T follicular helper cell (primary cell): ENCODE measurements at places on chromosomes 1 and 21.

- DNase-seq = no peak
Observed at GRCh38 chr1:85652327-85652726, 55.9 kb downstream of the ZNHIT6 start.

DNA sequence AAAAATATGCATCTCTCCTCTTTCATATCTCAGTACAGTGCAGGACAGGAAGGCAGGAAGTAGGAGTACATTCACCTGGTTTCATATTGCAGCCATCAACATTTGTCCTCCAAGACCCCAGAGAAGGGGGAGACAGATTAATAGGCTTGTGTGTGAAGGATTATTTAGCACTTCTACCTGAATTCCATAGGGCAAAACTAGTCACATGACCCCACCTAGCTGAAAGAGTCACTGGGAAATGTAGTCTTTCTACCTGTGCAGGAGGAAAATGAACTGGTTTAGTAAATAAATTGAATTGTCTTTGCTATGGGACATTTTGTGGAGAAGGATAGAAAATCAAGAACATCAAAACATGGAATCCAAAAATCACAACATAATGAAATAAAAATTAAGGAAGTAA lies 13.9 kb upstream of the TRIM33 start:
- DNase-seq = no peak

DNA sequence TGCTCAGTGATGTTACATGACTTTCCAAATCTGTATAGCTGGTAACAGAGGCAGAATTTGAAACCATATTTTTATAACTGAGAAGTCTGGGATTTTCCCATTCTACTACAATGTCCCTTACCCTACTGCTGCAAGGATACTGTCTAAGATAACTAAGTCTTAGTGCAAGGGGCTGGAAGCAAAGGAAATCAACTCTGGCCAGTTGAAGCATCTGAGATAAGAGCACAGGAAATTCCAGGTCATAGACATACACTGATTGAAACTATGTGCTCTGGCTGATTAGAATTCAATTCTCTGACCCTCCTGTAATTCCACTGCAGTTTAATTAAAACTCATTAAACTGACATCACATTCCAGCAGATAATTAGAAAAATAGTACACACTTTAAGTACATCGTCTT lies 267.7 kb upstream of the C1orf87 start:
- no peak for DNase-seq

DNA sequence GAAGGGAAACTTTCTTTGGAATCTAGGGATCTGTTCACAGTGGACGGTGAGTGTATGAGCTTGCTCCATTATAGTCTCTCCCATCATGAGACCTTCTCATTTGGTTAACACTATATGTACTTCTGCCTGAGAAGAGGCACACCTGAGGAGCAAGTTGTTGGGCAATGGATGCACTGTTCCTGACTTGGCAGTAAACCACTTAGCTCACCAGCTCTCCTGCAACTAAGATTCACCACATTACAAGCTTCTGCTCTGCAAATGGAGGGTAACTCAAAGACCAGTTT lies 10.2 kb downstream of the MACF1 start:
- DNase-seq = no peak

DNA sequence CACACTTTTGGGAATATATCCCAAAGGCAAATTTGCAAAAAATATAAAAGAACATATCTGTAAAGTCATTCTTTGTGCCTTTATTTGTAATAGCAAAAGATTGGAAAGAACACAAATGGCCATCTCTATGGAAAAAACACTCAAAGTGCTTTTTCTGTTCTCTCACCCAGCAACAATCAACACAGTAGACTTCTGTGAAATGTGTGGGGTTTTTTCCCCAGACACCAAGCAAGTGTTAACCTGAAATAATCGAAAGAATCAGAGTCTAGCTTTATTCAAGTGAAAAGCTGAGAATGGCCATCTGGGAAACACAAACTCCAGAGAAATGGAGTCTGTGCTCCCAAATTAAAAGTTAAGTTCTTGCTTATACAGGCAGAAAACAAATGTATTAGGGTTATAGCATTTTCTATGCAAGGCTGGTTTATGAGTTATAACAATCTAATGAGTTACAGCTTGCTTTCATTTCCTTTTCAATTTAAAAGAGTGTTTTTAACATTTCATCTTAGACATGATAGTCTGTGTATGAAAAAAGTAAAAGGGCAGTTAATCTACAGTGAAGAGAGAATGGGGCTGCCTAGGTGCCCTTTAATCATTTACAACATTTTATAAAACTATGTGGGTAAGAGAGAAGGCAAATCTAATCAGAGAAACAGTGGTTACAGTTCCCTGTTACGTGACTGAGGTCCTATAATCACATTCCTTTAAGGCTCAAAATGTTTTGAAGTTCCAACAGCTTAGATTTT lies 46.6 kb downstream of the SLC30A7 start:
- DNase-seq = no peak

GRCh38 chr1:58551186-58552140 lies 4.9 kb upstream of the OMA1 start:
- no peak for DNase-seq

DNA sequence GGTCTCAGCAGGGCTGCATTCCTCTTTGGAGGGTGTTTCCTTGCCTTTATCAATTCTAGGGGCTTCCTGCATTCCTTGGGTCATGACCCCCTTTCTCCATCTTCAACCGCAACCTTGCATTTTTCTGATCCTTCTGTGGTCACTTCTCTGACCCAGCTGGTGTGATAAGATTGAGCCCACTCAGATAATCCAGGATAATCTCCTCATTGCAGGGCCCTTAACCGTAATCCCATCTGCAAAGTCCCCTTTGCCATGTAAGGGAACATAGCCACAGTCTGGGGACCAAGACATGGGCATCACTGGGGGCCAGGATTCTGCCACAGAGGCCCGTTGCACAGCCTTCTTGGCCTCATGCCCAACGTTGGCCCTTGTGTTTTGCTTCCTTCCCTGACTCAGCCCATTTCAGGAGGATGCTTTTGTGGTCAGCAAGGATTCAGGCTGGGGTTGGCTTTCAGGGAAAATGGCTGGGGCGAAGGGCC lies 35.0 kb upstream of the IL19 start:
- DNase-seq = no peak

DNA sequence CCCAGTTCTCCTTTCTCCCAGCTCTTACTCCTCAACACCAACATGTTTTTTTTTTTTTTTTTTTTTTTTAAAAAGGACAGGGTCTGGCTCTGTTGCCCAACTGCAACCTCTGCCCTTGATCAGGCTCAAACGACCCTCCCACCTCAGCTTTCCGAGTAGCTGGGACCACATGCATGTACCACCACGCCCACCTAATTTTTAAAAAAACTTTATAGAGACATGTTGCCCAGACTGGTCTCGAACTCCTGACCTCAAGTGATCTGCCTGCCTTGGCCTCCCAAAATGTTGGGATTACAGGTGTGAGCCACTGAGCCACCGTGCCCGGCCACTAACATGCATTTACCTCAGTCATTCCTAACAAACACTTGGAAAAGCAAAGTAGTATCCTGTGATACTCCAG lies 31.1 kb upstream of the FOXE3 start:
- no peak for DNase-seq

DNA sequence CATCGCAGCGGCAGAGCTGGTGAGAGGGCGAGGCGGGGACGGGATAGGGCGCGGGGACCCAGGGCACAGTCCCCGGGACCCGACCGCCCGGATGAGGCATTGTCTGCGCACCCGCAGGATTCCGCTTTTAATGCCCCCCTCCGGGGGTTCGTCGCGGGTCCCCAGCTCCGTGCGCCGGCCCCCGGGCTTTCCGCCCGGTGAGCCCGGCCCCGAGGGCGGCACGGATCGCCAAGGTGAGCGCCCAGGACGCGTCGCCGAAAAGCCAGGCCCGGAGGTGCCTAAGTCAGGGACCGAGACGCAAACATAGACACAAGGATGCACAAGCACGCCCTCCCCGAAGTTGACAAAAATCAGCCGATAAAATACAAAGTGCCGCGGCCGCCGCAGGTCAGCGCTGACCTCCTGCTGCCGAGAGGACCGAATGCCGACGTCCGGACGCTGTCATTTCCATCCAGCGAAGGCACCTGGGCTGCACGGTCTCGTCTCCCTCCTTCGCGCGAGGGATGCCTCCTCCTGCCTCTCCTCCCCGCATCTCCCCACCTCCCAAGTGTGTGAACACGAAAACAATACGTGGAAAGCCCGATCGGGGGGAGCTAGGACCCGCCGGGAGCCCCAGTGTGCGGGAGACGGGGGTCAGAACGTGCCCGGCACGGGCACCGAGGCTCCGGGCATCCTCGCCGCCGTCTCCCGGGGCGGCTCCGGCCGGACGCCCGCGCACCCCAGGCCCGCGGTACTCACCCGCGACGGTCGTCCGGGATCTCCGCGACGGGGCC lies 101.1 kb upstream of the SOD1 start:
- DNase-seq = peak; percentile 20

DNA sequence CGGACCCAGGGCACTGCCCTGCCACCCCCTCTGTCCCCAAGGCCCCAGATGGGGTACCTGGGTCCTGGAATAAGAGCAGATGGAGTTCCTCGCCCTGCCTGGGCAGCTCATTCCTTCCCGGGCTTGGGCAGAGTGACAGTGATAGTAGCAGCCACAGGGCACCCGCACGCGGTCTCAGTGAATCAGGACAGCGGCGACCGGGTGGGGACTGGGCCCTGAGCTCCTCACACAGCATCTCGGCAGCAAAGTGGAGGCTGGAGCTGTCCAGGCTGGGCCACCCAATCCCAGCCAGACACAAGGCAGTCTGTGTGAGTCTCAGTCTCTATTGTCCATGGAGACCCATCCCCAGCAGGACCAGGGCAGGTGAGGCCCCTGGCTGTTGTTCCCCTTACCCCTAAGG lies 37.4 kb upstream of the CCDC27 start:
- no peak for DNase-seq

DNA sequence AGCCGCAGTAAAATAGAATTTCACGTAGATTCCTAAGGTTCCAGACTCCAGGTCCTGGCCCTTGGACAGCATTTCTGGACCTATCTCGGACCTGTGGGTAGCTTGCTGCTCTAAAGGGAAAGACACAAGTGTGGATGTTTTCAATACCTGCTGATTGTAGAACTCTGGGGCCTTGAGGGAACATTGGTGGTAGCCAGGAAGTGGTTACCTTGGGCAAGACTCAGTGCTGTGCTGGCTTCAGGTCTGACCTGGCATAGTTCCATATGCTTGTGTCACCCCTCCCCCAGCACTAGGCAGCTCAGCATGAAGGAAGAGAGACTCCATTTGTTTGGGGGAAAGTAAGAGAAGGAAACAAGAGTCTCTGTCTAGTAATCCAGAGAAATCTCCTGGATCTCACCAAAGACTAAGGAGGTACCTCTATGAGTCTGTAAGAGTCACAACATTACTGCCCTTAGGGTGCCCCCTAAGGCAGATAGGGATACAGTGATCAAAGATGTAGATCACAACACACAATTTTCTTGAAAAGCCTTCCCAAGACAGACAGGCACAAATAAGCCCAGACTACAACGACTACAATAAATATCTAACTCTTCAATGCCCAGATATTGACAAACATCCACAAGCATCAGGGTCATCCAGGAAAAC lies 398.8 kb downstream of the TGFB2 start:
- DNase-seq = no peak

GRCh38 chr1:182357913-182358312 lies 33.7 kb downstream of the GLUL start:
- no peak for DNase-seq

DNA sequence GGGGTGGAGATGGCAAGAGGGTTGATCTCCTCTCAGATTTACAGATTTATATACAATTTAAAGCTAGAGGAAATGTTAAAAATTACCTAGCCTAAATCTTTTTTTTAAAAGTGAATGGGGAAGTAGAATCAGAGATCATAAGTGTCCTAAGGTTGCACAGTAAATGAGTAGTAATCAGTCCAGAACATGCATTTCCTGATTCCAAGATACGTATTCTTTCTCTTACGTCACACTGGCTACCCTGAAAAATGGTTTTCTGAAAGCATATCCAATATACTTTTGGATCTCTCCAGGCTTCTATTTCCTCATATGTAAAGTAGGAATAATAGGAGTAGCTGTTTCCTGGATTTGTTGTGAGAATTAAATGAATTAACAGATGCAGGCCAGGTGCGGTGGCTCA lies 11.7 kb downstream of the GADD45A start:
- DNase-seq = no peak

DNA sequence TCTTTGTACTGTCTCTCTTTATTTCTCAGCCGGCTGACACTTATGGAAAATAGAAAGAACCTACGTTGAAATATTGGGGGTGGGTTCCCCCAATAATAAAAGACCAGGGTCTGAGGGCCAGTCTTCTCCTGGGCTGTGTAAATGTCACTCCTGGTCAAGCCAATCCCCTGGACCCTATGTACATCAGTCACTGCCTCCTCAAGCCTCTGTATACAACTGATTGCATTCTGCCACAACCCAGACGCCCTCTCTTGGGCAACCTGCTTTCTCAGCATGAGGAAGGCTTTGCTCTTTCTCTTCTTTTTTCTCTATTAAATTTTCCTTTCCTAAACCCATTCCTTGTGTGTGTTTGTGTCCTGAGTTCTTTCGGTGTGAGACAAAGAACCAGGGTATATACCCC lies 84.1 kb upstream of the SERBP1 start:
- no peak for DNase-seq

DNA sequence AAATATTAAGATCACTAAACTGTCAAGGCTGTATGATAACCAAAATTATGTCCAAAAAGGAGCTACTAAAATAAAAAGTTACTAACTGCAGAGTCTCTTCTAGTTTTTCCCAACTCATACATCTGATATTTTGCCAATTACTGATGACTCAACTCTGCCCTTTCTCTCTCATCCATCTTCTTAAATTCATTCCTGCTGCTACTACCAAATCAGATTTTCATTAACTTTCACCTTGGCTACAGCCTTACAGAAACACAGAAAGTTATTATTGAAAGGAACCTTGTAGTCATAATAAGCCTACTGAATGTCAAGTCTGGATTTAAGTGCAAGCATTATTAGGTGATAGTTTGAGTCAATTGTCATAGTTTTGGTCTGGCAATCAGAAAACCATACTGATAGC lies 273.1 kb downstream of the DPYD start:
- DNase-seq = no peak

- DNase-seq = no peak
Observed at GRCh38 chr1:197916500-197916983, 630 bp upstream of the LHX9 start.

- no peak for DNase-seq
Observed at GRCh38 chr1:221522529-221522940, 219.4 kb downstream of the DUSP10 start.

GRCh38 chr1:203217139-203217655 lies 12.3 kb downstream of the CHIT1 start:
- DNase-seq = no peak

GRCh38 chr1:29136391-29136915 lies 12.8 kb upstream of the TMEM200B start:
- no peak for DNase-seq

GRCh38 chr1:199978408-199978940 lies 49.0 kb upstream of the NR5A2 start:
- DNase-seq = no peak

GRCh38 chr1:21766210-21766609 lies 16.7 kb downstream of the USP48 start:
- DNase-seq = no peak

- DNase-seq = no peak
Observed at GRCh38 chr1:29960876-29961275, 724.6 kb downstream of the PTPRU start.

GRCh38 chr1:95086949-95087533 lies 14.3 kb upstream of the ALG14 start:
- no peak for DNase-seq
